Mesothelial cell of epicardium (in vitro differentiated cells): ENCODE measurements at places on chromosomes 16 and 17.

DNA sequence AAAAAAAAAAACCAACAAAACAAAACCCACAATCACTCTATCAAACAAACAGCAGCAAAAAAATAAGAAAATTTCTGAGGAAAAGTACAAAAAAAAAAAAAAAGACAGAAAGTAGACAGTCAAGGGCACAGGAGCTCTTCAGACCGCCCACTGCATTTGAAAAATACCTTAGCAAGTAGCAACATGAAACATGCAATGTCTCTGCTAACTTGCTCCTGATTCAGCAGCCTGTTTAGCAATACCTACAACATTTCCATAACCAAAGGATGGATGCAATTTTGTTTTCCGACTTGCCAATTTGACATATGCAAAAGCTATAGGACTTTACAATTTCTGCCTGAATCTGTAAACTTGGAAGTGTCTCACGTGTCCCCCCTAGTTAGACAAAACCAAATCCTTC is 57.4 kb downstream of the SYNRG start:
- H3K27me3 ChIP-seq, result no peaks in the 10 kb centered on the region
- no peak overlapping the region for H3K4me3 ChIP-seq
- H3K27ac ChIP-seq, result peak overlapping the region; percentile 91

- H3K27me3 ChIP-seq, result no peaks in the 10 kb centered on the region
- no peak for DNase-seq
- H3K36me3 ChIP-seq, result peaks cover 10% of the 10 kb centered on the region
- H3K4me1 ChIP-seq, result peaks cover 28% of the 10 kb centered on the region
Observed at GRCh38 chr16:22358000-22358399, 16.4 kb downstream of the CDR2 start.

DNA sequence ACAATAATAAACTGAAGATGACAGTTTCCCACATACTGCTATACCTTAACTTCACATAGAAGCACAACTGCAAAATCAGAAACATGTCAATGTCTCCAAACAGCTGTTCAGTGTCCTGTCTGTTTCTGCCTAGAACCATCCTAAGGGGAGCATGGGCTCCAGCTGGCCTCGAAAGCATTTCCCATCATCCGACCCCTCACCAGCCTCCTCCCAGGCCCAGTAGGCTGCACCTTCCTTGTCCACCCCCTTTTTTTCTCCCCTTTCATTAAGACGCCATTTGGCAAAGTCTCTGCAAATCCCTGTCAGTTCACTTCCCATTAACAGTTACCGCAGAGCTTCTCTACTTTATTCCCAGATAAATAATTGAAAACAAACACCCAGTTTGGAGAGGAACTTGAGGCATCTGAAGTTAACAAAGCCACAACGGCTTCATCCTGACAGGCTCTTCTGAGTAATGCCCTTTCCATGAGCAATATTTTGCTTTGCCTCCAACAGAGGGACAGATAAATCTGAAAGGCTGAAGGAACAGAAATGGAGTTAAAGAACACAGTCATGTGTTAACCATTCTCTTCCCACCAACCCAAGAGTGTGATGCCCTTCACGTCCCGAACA is 65.3 kb downstream of the SLC39A11 start:
- H3K27me3 ChIP-seq, result no peaks in the 10 kb centered on the region
- no peak overlapping the region for H3K4me3 ChIP-seq
- H3K36me3 ChIP-seq, result peaks cover 3% of the 10 kb centered on the region
- no peaks in the 10 kb centered on the region for H3K4me1 ChIP-seq

GRCh38 chr16:77612596-77612995 is 109.7 kb upstream of the NUDT7 start:
- H3K4me3 ChIP-seq, result no peak overlapping the region
- H3K27me3 ChIP-seq, result no peaks in the 10 kb centered on the region
- peaks cover 19% of the 10 kb centered on the region for H3K4me1 ChIP-seq

- no peak for DNase-seq
- H3K4me3 ChIP-seq, result no peak overlapping the region
- H3K4me1 ChIP-seq, result peaks cover 13% of the 10 kb centered on the region
- no peaks in the 10 kb centered on the region for H3K27me3 ChIP-seq
- no peak overlapping the region for H3K27ac ChIP-seq
- H3K36me3 ChIP-seq, result no peaks in the 10 kb centered on the region
Observed at GRCh38 chr16:75514296-75514695, 19.1 kb upstream of the CHST6 start.

GRCh38 chr16:30437511-30438046 is 7.7 kb upstream of the DCTPP1 start:
- H3K4me3 ChIP-seq, result no peak overlapping the region
- no peak overlapping the region for H3K27ac ChIP-seq
- no peak for DNase-seq
- no peaks in the 10 kb centered on the region for H3K4me1 ChIP-seq
- H3K27me3 ChIP-seq, result peaks cover 15% of the 10 kb centered on the region

DNA sequence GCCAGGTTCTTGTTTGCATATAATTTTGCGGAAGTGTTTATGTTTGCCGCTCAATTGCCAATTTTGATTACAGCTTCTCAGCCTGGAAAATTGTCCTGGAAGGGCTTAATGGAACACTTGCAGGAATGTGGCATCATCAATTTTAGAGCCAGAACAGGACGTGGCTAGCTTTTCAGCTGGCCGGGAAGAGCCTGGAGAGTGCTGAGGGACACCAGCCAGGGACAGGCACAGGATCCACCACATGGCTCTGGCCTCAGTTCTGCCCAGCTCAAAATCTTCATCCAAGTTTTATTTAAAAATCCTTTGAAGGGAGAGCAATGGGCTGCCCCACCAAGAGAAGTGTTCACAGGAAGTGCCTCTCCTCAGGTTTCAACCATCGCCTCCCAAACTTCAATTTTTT is 287.2 kb upstream of the HSBP1 start:
- peaks cover 10% of the 10 kb centered on the region for H3K27me3 ChIP-seq
- H3K4me3 ChIP-seq, result no peak overlapping the region
- no peak overlapping the region for H3K27ac ChIP-seq
- no peak for DNase-seq
- no peaks in the 10 kb centered on the region for H3K4me1 ChIP-seq

DNA sequence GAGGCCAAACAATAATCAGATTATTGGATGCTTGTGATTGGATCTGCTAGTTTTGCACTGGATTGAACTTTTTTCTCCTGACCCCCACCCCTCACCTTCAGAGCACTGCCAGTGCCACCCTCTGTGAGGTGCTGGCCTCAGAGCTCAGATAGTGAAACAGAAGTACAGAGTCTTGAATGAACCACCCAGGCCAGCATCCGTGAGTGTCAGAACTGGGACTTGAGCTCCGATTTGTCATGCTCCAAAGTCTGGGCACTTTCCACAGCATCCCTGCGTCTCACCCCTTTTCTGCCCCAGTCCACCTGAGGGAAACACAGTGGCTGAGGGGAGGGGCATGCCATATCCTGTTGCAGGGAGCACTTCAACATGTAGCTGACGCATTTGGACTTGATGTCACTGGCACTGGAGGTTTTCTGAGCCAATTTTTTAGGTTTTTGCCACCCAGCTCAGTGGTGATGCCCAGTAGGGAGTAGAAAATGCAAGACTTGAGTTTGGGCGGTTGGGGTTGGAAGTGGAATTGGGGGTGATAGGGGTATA is 47.3 kb downstream of the SMPD3 start:
- H3K36me3 ChIP-seq, result no peaks in the 10 kb centered on the region
- peaks cover 4% of the 10 kb centered on the region for H3K27me3 ChIP-seq
- no peak for DNase-seq
- H3K4me3 ChIP-seq, result no peak overlapping the region

DNA sequence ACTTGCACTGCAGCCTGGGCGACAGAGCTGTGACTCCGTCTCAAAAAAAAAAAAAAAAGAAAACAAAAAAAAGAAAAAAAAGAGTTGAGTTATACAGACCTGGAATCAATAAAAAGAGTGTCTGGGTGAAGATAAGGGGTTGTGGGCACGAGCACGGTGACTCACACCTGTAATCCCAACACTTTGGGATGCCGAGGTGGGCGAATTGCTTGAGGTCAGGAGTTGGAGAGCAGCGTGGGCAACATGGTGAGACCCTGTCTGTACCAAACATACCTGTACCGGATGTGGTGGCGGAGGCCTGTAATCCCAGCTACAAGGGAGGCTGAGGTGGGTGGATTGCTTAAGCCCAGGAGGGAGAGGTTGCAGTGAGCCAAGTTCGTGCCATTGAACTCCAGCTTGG is 1.3 kb upstream of the TRAP1 start:
- peaks cover 2% of the 10 kb centered on the region for H3K36me3 ChIP-seq
- no peak overlapping the region for H3K27ac ChIP-seq
- H3K27me3 ChIP-seq, result no peaks in the 10 kb centered on the region

GRCh38 chr17:21019976-21020586 is 22.7 kb downstream of the USP22 start:
- peaks cover 57% of the 10 kb centered on the region for H3K36me3 ChIP-seq
- DNase-seq, result no peak

GRCh38 chr16:48295488-48296281 is 48.3 kb upstream of the ABCC11 start:
- peak overlapping the region; percentile 81 for H3K27ac ChIP-seq
- H3K36me3 ChIP-seq, result peaks cover 31% of the 10 kb centered on the region
- H3K4me1 ChIP-seq, result peaks cover 22% of the 10 kb centered on the region
- no peak for DNase-seq
- H3K27me3 ChIP-seq, result no peaks in the 10 kb centered on the region

- H3K4me1 ChIP-seq, result peaks cover 24% of the 10 kb centered on the region
- no peaks in the 10 kb centered on the region for H3K27me3 ChIP-seq
- DNase-seq, result no peak
- H3K4me3 ChIP-seq, result peak overlapping the region; percentile 49
Observed at GRCh38 chr17:29138971-29139691, 41.1 kb downstream of the MYO18A start.
